ENCODE measurements at places on chromosomes 7 and 10. TPM values are rescaled to one million over a fixed set of nuclear protein-coding genes. Genes with fewer than 3 reads are reported as not detected.
A peak's percentile ranks its signal among the peaks of the same experiment; 100 is the strongest.

OGDHL gene
- not detected for total RNA-seq

DNA sequence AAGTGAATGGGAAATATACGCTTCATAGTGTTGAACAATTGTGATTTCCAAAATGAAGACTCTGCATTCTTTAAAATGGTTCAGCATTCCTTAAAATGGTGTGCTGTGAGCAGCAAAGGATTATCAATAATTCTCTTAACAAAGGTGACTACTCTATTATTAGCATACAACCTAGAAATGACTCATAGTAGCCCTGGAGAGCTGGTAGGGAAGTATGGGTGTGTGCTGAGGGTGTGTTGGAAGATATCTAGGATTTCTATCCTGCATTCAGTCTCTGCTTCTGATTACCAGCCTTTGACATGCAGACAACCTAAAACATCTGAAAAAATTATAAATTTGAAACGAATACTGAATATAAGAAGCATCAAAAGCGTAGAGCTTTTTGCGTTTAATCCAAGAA is 72.5 kb downstream of the SEMA3D start:
- no peak for DNase-seq

GRCh38 chr7:332646-333392 is 42.8 kb downstream of the FOXL3 start:
- peak; percentile 82 for DNase-seq

LRRD1 gene
- not detected for total RNA-seq

DNA sequence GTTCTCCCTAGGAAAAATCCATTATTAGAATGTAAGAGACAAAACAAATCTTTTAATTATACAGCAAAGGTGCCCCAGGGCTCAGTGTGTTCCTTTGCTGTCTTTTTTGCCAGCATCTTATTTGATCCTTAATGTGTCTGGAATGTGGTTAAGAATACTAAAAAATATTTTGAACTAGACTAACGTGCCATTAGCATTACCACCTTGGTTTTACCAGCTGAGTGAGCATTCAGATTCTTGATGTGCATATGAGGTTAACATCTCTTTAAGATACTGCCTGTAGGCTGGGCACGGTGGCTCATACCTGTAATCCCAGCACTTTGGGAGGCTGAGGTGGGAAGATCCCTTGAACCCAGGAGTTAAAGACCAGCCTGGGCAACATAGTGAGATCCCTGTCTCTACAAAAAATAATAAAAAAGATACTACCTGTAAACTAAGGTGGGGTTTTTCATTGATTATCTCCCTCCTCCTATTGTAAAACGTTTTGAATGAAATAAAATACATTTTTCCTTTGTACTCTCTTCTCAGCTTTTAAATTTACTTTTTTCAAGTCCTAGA is 96.6 kb downstream of the CCNY start:
- no peak for DNase-seq

DNA sequence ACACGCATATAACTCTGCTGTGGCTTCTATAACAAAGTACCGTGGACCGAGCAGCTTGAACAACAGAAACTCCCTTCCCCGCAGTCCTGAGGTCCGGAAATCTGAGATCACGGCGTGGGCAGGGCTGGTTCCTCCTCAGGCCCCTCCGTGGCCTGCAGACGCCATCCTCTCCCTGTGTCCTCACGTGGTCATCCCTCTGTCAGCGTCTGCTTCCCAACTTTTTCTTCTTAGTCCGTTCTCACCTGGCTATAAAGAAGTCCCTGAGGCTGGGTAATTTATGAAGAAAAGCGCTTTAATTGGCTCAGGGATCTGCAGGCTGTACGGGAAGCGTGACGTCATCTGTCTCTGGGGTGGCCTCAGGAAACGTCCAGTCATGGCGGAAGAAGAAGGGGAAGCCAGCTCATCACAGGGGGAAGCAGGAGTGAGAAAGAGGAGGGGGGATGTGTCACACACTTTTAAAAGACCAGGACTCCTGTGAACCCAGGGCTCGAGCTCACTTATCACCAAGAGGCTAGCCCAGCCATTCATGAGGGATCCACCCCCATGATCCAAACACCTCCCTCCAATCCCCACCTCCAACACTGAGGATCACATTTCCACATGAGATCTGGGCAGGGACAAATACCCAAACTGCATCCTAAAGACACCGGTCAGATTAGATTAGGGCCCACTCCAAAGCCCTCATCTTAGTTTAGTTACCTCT is 91.2 kb upstream of the INSIG1 start:
- peak; percentile 79 for DNase-seq

DNA sequence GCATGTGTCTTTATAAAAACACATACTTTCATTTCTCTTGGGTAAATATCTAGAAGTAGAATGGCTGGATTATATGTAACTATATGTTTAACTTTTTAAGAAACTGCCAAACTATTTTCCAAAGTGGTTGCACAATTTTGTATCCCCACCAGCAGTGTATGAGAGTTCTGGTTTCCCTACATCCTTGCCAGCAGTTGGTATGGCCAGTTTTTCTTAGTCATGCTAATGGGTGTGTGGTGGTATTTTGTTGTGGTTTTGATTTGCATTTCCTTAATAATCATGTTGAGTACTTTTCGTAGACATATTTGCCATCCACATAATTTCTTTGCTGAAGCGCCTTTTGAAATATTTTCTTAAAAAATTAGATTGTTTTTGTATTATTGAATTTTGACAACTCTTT is 60.3 kb downstream of the NEUROG3 start:
- DNase-seq: no peak

GRCh38 chr7:115674467-115675024 is 356.0 kb downstream of the TFEC start:
- no peak for DNase-seq

GRCh38 chr7:22896917-22897316 is 74.3 kb upstream of the TOMM7 start:
- peak; percentile 44 for DNase-seq

RBP3 gene
- total RNA-seq: not detected

Measured in activated CD4-positive, alpha-beta memory T cell treated with anti-CD3 and anti-CD28 coated beads, Interleukin-2, amount 10 ng/mL, durations not matched to agents 7 days and 5 days (primary cell).